PC-3 (cell line): ENCODE measurements at places on chromosomes 4 and X.
A peak's percentile ranks its signal among the peaks of the same experiment; 100 is the strongest.

DNA sequence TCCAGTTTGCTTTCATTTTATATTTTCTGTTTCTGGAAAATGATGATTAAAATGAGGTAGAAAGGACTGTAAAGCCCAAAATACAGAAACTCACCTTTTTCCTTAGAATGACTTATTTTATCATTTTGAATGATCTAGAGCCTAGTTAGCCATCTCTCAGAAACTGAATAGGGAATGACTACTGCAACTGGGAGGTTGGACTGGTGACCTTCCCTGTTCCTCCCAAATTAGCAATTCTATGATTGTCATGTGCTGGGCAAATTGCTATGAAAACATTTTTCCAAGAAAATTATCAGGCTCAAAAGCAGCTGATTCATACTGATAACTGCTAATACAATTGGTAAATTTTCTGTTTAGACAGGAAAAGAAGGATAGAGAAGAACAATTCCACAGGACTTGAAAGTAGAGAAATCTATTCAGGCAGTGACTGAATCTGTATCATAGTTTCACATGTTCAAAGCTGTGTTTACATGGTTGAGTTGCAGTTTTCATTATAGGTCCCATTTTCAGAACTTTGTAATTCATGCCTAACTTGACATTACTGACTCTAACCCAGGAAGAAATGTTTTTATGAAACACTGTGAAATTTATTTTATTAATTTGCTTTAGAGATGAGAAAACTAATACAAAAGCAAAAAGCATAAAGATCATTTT lies 43.4 kb upstream of the SEC24B start:
- DNase-seq = no peak

GRCh38 chrX:137352101-137352660 lies 213.7 kb upstream of the ZIC3 start:
- DNase-seq = no peak

GRCh38 chr4:23130845-23131244 lies 438.1 kb downstream of the GBA3 start:
- peak; percentile 22 for DNase-seq

DNA sequence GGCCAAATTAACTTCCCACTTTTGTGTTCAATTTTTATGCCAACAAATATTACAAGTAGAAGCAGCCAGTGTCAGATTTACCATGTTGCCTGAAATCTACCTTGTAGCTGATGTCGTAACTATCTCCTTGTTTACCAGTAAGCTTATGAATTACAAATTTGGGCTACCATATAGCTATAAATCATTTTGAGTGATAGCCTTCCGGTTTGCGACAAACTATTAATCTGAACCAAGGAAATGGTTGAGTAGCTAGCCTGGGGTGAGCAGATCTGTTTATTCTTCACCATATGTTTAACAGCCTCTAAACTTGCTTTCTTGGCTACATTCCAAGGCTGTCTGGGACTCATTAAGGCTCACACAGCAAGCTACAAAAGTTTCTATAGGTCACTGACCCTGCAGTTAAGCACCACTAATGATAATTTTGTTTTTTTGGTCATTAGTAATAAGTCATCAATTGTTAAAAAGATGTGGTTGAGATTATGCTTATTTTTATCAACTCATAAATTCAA lies 218.7 kb upstream of the SPOCK3 start:
- no peak for DNase-seq

DNA sequence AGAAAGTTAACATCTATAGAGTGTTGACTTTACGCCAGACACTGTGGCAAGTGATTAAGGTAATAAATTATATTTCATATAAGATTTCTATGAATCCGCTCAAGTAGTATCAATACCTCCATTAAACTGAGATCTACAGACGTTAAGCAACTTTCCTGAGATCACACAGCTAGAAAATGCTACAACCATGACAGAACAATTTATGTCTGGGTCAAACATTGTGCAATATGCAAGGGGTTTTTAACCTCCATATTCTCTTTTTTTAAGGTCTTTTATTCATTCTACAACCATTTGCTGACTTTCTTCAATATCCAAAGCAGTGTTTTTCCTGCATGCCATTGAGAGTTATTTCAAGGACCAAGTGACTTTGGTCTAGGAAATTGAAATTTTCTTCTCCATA lies 10.9 kb downstream of the ASB5 start:
- no peak for DNase-seq
